ENCODE measurements at places on chromosomes 11 and 22.
A peak's percentile ranks its signal among the peaks of the same experiment; 100 is the strongest.

DNA sequence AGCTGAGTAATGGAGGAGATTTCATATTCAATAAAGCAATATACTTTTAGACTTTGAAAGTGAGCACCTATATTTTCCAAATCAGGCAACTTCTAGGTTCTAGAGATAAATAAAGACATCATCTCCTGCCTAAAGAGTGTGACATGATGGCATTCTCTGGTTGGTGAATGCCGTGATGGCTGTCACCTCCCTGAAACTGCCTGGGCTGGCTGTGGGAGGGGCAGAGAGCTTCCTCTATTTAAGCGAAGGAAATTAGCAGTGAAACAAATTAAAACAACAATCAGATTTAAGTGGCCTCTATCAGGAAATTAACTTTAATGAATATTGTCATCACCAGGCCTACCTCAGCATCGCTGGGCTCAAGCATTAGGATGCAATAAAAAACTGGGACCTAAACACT, 113.9 kb downstream of the ARL14EP start:
- DNase-seq = no peak

GRCh38 chr11:74650498-74650897, 58.1 kb downstream of the POLD3 start:
- no peak for DNase-seq

DNA sequence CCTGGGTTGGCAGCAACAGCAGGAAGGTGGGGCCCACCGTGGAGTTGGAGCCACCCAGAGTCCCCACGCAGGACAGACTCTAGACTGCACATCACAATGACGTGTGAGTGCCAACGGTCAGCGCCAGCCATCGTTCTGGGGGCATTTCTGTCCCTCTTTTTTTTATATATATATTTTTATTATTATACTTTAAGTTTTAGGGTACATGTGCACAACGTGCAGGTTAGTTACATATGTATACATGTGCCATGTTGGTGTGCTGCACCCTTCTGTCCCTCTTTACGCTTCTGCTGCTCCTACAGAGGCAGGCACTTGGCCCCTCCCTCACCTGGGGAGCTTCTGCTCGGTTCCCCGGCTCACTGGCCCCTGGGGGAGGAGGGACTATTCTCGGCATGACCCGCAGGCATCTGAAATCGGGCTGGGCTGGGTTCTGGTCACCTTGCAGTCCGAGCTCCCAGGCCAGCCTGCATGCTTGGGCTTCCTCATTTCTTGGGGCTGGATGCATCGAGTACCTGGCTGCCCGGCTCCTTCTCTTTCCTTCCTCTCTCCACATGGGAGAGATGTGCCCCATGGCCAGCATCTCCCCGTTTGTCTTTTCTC, 787.4 kb downstream of the TBC1D22A start:
- DNase-seq = no peak

- no peak for DNase-seq
Measured at GRCh38 chr11:46003572-46003971, 81.1 kb downstream of the LARGE2 start.

GRCh38 chr22:37930952-37931440, 22.4 kb downstream of the C22orf23 start:
- DNase-seq = no peak

GRCh38 chr11:19365743-19366410, 125.1 kb upstream of the E2F8 start:
- DNase-seq = no peak

DNA sequence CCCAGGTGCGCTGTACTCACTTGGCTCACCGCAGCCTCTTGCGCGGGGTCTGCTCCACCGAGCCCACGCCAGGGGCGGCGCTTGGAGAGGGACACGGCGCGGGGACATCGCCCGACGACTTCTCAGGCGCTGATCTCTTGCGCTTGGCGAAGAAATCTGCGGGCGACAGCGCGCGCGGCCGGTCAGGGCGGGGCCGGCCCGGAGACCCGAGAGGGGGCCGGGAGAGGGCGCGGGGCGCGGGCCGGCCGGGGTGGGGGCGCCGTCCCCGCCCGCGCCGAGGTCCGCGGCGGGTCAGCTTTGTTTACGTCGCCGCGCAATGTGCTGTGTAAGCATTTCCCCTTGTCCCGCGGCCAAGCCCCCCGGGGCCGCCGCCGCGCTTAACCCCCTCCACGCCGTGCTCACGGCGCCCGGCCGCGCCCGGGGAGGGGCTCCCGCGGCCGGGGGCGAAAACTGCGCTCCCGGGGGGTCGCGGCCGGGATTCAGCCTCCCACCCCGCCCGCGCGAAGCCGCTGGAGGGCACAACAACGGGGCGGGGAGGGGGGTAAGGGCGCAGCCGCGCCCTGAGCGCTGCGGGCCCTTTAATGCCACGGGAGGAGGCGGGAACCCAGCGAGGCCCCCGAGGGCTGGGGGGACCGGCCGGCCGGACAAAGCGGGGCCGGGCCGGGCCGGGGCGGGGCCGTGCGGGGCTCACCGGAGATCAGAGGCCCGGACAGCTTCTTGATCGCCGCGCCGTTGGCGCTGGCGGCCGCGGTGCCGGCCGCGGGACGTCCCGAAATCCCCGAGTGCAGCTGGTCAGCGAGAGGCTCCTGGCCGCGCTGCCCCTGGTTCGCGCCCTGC, 1.4 kb downstream of the CDKN1C start:
- no peak for DNase-seq

DNA sequence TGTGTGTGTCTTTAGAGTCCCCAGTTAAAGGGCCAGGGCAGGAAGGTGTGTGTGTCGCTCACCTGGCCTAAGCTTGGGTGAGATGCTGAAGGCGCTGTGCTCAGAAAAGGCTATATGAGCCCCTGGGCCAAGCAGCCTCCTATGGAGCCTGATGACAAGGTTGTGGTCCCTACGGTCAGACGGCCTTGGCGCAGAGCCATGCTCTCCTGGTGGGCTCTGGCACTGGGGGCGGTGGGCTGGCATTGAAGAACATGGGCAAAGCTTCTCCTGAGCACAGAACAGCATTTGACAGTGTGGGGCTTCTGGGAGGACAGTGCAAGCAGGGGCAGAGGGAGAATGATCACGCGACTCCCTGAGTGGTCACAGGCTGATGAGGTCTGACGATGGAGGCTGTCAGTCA, 10.7 kb upstream of the LRRC10B start:
- DNase-seq = no peak

DNA sequence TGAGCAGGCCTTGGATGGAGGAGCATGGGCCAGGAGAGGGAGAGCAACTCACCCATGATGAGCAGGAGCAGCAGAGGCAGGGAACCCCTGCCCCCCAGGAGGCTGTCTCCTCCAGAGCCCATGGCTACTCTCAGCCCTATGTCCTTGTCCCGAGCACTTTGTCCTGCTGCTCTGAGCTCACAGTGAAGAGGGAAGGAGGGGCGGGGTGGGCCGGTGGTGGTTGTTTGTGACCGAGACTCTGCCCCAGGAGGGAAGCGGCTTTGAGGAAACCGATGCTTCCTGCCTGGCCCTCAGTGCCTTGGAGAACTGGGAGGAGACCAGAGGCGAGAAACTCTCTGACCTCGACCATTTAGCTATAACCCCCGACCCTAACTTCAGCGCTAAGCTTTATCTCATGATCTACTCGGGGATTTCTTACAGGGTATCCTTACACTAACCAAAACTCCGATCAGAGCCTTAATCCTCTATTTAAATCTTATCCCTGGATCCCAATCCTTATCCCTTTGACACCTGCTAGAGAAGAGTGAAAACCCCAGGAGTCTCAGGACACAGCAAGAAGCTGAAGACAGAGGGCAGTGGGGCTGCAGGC, at the start of gene ROBO4:
TSS of gene ROBO4 (minus strand) at position 192 of the 589 bp plus-strand sequence. CDS start at position 122, 70 bp downstream.
- DNase-seq = no peak

DNA sequence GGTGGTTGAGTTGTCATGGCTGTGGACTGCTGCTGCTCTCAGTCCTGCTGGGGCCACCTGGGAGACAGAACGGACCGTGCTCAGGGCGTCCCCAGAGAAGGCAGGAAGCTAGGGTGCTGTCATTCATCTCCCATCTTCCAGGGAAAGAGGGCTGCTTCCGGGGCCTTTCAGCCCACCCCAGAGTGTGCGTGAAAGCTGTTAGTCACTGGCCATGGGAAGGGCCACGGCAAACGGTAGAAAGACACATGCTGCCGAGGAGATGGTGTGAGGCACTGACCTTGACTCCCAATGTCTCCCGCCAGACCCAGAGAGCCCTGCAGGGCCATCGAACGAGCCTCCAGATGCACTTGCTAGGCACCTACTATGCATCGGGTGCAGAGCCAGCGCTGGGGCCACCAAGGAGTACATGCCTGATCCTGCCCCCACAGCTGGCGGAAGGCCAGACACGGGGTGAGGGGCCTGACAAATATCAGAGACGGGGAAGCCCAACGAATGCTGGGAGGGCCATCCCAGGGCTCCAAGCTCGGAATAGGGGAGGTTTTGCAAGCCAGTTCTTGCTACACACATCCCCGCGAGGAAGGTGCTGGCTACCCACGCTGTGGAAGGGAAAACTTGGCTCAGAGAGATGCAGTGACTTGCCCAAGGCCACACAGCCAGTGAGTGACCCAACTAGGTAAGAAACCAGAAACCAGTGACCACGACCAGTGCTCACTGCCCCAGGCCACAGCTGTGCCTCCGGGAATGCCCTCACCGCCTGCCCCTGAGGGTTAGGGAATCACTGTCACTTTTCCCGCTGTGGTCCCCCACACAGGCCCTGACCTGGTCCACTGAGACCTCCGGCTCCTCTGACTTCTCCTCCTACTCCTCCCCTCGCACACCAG, 10.1 kb downstream of the RAC2 start:
- no peak for DNase-seq

GRCh38 chr11:62677714-62678113, 1.2 kb downstream of the UBXN1 start:
- DNase-seq = no peak

- DNase-seq = no peak
Measured at GRCh38 chr11:22415476-22415875, 77.3 kb downstream of the SLC17A6 start.

GRCh38 chr22:48188231-48188721, 1425.8 kb downstream of the TBC1D22A start:
- peak; percentile 31 for DNase-seq
